ENCODE measurements at places on chromosomes 2 and 18.

- DNase-seq: no peak
These were observed 254.1 kb downstream of the GLI2 start for GRCh38 chr2:120989512-120990441.

- no peak for DNase-seq
These were observed 24.7 kb downstream of the COPS7B start for GRCh38 chr2:231810905-231811304.

DNA sequence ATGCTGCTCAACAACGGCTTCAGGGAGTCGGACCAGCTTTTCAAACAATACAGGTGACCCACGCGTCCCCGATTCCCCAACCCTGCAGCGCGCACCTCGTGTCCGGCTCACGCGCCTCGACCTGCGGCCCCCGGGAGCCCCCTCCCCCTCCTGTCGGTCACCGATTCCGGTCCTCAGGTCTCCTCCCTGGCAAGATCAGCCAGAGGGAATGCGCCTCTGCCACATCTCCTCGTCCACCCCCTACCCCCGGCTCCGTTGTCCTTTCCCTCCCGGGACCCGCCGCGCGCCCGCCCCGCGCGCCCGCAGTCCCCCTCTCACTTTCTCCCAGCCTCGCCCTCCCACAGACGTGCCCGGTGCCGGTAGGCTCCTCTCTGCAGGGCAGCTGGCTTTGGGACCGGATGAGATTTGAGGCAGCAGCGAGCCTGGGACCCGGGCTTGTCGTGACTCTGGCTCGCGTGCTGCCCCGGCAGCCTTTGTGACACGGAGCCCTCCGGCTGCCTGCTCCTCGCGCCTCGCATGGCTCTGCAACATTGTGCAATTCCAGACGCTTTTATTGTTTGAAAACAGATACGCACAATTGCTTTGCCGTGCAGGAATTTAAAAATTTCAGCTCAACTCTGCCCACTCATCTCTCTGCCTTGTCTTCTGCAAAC lies 558 bp downstream of the TTC39C start:
- no peak for DNase-seq

DNA sequence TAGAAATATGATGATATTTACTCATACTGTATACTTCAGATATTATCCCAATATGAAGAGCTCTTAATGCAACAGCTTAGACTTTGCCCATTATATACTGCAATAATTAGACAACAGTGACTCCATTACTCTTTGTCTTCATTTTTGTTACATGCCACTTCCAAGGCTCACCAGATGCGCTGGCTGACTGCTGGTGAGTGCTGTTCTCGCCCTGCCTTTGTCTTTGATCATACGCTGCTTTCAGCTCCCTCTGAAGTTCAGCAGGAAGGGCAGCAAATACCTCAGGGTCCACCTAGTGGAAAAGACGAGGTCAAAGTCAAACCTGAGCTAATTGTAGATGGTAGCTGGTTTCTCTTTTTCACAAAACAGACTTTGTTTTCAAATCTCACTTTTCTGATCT lies 66.3 kb downstream of the EIF5B start:
- no peak for DNase-seq

GRCh38 chr18:31049189-31049588 lies 6.6 kb upstream of the DSC3 start:
- no peak for DNase-seq

DNA sequence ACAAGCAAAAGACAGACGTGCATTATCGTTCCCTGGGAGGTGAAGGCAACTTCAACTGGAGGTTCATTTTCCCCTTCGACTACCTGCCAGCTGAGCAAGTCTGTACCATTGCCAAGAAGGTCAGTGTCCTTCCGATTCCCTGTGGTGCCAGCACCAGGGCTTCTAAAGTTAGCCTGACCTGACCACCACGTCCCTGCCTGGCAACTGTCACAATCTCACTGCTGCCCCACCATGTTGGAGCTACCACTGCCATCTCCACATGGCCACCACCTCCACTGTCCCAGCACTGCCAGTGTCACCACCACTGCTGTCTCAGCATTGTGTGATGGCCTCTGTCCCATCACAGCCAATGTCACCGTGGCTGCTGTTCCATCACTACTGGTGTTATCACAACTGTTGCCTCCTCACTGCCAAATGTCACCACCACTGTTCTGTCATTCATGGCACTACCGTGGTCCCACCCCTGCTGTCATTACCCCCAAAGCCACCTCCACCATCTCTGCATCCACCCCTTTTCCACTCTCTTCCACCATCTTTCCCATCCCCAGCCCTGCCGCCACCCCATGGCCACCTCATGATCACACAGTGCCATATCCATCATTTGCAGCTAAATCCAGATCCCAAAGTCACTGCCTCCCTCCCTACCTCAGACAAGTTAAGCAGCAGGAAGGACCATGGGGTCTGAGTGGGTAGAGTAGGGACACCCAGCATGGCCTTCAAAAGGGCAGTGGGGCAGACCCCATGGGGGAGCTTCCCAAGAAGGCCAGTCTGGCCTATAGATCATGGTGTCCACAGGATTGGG lies 216.5 kb downstream of the DYSF start:
- DNase-seq: no peak

DNA sequence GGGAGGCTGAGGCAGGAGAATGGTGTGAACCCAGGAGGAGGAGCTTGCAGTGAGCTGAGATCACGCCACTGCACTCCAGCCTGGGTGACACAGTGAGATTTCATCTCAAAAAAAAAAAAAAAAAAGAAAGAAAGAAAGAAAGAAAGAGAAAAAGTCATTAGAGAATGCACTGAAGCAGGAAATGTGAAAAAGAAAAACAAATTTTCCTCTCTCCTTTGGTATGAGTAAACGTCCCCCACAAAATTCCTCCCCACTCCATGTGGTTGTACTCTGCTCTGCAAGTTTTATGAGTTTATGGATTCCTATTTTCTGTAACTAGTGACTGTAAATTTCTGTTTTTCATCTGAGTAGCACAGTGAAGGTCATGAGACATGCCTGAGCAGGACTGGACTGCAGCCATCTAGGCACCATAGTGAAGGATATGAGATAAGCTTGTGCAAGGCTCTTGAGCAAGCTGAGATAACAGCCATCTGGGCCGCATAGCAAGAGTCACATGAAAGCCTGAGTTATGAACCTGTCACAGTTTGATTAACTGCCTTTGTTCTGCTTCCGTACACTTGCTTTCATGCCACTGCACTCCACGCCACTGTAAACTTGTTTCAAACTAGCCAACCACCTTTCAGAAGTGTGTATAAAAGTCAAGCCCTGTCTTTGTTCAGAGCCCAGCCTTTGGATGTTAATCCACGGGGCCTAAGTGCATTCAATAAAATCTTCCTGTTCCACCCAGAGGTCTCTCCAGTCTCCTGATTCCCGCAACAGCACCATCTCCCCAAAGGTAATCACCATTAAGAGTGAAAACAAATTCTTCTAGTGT lies 50.2 kb downstream of the SKA1 start:
- DNase-seq: no peak

DNA sequence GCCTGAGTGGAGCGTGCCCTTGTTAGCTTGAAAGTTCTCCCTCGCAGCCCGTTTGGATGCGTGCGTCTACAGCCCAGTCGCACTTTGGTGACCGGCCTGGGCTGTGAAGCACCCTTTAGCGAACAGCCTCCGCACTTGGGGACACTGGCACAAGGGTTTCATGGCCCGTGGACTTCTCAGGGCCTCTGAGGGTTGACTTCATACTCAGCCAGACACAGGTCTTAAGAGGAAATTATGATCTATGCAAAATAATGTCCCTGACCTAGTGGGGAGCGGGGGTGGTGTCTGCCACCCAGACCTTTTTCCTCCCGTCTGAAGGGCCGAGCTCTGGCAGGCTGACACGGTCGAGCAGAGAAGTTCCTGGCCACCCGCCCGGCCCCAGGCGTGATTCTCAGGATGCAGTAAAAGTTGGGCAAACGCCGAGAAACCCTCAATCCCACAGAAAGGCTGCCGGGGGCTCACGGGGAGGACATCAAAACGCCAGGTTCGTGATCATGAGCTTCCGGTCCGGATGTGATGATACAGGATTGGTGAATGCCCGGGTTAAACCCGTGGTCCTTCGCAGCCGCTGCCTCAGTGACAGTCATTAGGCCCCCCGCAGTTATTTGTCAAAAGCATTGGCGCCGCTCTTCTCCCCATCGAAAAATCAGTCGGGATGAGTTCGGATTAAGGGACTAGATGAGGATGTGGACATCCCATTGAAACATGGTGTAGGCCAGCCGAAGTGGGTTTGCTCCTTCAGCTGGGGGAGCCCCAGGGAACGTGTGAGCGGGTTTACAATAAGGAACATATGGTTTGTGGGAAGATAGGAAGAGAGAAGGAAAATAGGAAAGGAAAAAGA lies 3.6 kb upstream of the PAX3 start:
- DNase-seq: no peak

- DNase-seq: no peak
These were observed 5.5 kb downstream of the FZD5 start for GRCh38 chr2:207764096-207764630.

DNA sequence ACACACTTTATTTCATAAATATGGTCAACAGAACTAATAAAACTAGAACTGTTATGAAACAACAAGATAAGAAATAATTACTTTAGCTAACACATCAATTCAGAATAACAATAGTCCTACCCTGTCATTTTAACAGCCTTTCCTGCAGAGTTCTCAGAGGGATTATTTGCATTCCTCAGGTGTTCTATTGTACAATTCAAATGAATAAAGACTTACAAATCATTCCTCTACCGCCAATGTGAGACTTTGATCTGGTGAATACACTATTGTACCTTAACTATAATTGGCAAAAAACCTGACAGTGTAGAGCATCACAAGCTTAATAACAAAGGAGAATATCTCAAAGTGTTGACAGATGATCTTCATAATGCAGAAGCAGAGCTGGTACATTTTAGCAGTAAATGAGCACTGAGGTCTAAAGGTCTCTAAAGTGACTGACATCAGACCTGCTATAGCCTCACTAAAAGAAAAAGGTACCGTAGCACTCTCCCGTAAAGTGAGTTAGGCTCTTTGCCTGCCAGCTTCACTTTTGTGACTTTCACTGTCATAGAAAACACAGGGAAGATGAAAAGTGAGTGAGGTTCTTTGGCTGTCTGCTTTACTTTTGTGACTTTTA lies 118.8 kb upstream of the SP3 start:
- no peak for DNase-seq

- DNase-seq: no peak
These were observed 66.3 kb upstream of the TMEM247 start for GRCh38 chr2:46413111-46413510.

- no peak for DNase-seq
These were observed 16.5 kb upstream of the SLC16A14 start for GRCh38 chr2:230085201-230085600.

DNA sequence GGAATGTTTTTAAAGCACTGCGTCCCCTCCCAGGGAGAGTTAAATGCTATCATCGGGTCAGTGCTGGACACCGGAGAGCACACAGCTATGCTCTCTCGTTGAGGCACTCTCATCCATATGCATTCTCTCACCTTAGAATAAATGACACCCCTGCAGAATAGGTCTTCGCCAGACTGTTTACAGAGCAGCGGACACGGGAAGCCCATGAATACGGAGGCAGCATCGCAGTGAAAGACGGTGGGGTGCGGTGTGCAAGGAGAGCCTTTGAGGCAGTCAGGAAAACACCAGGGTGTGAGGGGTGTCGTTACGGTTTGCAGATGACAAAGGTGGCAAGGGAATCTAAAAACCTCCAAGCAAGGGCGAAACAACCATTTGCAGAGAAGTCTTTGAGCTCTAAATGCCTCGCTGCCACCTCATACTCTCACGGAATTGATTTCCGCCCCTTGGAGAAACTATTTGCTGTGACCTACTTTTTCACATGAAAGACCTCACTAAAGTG lies 169.2 kb upstream of the FHL2 start:
- DNase-seq: no peak

GRCh38 chr2:97961534-97961933 lies 34.2 kb downstream of the TMEM131 start:
- no peak for DNase-seq

GRCh38 chr2:25672494-25673299 lies 680 bp downstream of the DTNB start:
- DNase-seq: no peak

- no peak for DNase-seq
These were observed 91.7 kb upstream of the MMADHC start for GRCh38 chr2:149679286-149679685.

GRCh38 chr2:111015283-111015995 lies 105.3 kb upstream of the BCL2L11 start:
- no peak for DNase-seq

- DNase-seq: no peak
These were observed 122.5 kb upstream of the RND3 start for GRCh38 chr2:150609831-150610582.

DNA sequence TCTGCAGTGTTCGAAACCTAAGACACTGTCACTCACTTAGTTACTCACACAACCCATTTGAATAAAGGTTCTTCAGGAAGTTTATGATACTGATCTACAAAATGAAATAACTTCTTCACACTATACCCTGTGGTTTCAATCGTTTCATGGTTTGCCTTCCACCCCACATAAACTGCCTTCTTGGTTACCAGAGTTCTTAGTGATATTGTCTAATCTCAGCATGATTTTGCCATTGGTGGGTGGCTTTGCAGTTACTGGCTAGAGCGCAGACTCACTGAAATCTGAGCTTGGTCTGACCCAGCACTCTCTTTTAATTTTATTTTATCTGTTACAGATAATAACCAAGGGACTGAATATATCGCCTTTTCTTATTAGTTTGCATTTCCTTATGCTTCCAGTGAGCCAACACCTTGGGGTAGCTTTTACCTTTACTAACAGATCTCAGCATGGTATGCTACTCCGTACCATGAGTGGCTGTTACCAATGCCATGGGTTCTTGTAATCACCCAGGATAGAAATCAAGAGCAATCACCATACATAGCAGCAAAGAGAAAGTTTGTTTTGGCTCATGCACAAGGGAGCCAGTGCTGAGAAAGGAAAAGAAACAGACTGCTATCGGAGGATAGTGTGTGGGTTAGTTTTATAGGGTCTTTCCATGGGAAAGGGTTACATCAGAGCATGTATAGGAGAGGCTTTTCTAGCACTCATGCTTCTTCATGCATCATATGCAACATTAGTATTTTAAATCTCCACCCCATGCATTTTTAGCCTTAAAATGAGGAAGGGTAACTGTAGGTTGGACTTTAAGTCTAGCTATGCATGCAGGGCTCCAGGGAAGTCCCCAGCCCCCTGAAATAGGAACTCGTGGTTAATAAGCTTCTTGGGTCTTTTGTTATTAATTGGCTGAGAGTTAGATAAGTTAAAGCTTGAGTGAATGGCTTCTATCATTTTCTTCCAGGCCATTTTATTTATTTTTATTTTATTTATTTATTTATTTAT lies 33.3 kb downstream of the ANXA4 start:
- DNase-seq: no peak

Data from NCI-H524 treated with DMSO at 0.1 percent for 48 hours (cell line).